ENCODE measurements at places on chromosomes 3 and 15.
A peak's percentile ranks its signal among the peaks of the same experiment; 100 is the strongest.

GRCh38 chr3:182925330-182925943 lies 54.9 kb downstream of the DCUN1D1 start:
- DNase-seq: peak; percentile 82

DNA sequence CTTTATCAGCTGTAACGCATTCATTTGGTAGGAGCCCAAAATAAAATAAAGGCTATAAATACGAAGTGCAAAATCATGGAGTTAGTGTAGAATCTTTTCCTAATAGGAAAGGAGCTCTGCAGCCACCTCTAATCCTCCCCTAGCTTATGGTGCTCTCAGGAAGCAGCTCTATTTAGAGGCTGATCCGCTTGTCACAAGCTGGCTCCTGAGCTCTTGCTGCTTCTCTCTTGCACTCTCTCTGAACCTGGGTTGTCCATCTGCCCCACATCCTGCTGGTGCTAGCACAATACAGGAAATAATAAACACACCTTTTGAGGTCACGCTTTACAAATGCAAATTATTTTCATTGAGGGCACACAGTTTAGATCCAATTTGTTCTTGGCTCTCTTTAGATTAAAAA lies 37.3 kb upstream of the BFSP2 start:
- no peak for DNase-seq

DNA sequence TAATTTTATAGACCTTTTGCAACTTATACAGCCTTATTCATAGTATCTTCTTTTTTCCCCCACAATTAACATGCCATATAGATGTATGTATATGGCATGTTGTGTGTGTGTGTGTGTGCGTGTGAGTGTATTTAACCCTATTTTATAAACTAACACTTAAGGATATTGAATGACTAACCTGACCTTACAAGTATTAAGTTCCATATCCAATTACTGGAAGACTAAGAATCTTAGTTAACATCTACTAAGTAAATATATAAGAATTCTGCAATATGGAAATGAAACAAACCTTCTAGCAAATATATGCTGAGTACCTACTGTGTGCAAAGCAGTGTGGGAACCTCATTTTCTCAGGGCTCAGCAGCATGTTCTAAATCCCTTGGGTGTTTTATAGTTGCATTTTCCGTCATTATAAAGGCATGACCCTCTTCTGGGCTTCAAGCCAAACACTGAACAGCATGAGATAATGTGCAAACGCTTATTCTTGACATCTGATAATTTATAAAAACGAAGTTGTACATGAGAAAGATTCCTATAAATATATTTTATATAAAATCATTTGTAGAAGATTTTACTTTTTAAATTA lies 105.5 kb downstream of the NLGN1 start:
- DNase-seq: no peak

GRCh38 chr15:76642671-76643070 lies 262.5 kb downstream of the SCAPER start:
- DNase-seq: no peak

- DNase-seq: peak; percentile 37
Measured at GRCh38 chr15:83365370-83365938, 81.0 kb upstream of the BNC1 start.

- DNase-seq: no peak
Measured at GRCh38 chr3:100533176-100533575, 40.8 kb downstream of the TMEM45A start.

GRCh38 chr3:160545504-160545871 lies 19.9 kb downstream of the KPNA4 start:
- DNase-seq: no peak

- DNase-seq: no peak
Measured at GRCh38 chr3:150623945-150624344, 20.8 kb downstream of the SELENOT start.

GRCh38 chr3:194197981-194198695 lies 62.2 kb downstream of the HES1 start:
- DNase-seq: no peak

DNA sequence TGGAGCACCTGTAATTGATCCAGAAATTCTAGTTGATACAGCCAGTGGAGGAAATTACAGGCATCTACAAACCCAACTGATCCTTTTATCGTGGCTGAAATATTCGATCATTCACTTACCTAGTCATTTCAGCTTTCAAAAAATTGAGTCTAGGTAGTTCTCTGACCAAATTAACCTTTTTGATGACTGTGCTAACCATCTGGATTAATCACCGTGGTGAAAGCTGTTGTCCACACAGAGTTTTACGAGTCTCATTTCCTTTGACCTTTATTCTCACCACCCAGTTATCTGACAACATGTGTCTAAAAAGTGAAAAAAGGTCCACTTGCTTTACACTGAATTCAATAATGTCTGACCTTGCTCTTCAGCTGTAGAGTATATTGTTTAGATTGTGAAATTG lies 354.3 kb downstream of the AGBL1 start:
- no peak for DNase-seq

DNA sequence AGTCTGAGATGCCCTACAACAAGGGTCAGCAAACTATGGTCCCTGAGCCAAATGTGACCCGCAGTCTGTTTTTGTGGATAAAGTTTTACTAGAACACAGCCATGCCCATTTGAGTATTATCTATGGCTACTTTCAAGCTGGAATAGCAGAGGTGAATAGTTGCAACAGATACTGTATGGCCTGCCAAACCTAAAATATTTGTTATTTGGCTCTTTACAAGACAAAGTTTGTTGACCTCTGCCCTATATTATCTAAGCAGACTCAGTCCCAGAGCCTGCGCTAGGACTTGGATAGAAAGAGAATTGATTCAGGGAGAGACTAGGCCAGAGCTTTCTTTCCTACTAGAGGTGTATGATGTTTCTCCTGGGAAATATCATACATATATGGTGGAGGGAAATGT lies 81.7 kb upstream of the NMNAT3 start:
- DNase-seq: no peak

DNA sequence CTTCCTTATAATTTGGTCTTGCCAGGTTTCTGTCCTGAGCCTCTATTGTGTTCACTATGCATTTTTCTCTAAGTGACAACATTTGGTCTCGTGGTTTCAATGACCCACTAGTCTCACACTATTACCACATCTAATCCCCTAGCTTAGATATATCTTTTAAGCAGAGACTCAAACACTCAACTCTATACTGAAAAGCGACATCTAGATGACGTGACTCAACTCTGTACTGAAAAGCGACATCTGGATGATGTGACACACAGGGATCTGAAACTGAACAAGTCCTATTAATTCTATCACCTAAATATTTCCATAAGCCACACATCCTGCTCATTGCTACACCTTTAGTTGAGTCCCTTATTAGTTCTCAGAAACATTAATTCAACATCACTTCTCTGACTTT lies 141.7 kb upstream of the MBNL1 start:
- DNase-seq: no peak

GRCh38 chr3:171636666-171637065 lies 173.6 kb downstream of the PLD1 start:
- no peak for DNase-seq

DNA sequence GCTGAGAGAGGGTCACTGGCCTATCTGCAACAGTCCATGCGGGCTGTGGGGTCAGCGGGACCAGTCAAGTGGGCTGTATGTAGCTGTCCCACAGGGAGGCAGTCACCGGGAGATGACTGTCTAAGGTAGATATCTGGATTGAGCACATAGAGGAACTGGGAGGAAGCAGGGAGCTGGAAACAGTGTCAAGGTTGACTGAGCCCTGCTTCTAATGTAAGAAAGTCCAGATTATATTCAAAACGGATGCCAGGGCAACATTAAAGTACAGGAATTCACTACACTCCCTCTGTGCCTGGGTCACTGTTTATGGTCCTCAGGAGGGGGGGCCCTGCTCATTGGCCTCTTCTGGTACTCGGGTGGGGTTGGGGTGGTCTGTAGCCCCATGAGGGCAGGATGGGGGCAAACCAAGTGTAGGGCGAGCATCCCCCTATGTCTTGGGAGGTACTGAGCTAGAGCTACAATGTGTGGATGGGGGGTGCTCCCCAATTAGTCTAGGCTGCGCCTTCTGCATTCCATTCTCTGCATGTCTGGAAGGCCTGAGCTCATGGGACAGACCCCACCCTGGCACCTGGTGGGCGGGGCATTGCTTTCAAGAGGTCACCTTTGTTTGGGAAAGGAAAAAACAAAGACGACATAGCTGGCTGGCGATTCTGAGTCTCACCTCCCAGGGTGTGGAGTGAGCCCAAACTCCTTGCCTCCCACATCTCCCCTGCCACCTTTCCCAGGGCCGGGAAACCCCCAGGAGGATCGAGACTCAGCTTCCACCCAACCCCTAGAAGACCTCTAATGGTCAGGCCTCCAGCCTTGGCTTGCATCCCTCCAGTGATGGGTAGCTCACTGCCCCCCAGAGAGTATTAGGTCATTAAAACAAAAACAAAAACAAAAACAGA lies 45.1 kb upstream of the C15orf39 start:
- DNase-seq: no peak

- DNase-seq: no peak
Measured at GRCh38 chr3:99409961-99410360, 228.4 kb upstream of the COL8A1 start.

DNA sequence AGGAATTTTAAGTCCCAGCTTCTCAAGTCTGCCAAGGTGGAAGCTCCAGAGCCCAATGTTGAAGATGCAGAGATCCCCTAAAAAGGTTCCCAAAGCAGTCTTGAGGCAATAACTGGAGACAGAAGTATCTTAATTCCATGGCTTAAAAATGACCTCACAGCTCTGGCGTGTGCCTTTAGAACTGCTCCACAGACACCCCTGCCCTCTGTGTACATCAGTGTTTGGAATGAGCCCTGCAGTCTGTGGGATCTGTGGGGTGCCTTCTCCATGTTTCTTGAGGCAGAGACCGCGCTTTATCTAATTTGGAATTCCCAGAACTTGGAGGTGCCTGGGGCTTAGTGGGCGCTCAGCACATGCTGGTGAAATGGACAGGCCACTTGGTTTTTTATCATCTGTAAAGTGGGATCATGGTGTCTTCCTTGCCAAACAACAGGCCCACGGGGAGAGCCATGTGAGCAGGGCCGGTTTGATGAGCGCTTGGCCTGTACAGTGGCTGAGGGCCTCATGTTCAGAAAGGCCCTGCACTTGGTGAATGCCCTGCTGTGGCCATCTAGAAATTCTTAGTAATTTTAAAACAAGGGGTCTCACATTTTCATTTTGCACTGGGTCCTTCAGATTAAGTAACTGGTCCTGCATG lies 7.1 kb downstream of the ITGA11 start:
- DNase-seq: no peak

DNA sequence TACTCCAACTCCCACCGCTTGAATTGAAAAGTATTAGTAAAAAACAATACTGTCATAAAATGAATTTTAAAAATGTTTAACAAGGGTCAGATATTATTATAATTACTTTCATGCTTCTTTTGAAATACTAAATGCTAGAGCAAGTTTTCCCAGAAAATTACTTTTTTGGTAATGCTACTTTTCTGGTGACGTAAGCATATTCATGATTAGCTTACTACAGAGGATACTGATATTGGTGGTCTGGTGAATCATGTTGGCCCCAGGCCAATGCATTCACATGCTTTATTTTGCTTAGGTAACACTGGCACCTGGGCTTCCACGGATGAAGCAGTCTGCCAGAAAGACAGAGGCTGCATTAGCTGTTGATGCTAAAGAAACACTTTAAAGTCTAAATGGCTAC lies 12.4 kb downstream of the SPATA16 start:
- DNase-seq: no peak

DNA sequence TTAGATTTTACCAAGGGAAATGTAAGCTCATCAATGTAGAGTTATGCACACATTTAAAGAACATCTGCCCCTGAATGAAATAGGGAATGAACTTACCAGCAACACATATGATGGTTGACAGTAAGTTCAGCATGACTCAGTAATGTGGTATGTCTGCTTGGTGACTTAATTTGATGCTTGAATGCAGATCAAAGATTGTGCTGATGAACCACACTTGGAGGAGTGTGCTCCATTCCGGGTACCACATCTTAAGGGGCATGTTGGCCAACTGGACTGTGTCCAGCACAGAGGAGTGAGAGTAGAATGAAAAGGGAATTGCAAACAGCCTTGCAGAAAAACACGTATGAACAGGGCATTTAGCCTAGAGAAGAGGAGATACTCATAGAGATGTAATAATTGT lies 171.0 kb upstream of the RARB start:
- no peak for DNase-seq

DNA sequence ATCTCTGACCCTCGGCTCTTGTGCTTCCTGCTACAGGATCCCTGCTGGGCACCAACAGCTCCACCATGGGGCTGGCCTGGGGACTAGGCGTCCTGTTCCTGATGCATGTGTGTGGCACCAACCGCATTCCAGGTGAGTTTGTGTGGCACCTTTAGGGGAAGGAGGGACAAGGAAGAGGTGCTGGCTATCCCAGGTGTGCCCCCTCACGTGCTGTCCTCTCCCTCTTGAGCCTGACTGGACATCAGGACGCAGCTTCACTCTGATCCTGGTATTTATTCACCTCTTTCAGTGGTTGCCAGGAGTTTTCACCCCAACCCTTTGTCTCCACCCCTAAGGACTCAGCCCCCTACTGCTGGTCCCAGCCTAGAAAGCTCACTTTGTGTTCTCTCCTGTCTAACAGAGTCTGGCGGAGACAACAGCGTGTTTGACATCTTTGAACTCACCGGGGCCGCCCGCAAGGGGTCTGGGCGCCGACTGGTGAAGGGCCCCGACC lies 960 bp downstream of the THBS1 start:
- DNase-seq: no peak

GRCh38 chr15:100711516-100712021 lies 109.2 kb downstream of the ASB7 start:
- DNase-seq: no peak

- no peak for DNase-seq
Measured at GRCh38 chr15:76967067-76967466, 27.9 kb upstream of the PSTPIP1 start.

GRCh38 chr3:138049157-138049919 lies 39.4 kb downstream of the CLDN18 start:
- no peak for DNase-seq

DNA sequence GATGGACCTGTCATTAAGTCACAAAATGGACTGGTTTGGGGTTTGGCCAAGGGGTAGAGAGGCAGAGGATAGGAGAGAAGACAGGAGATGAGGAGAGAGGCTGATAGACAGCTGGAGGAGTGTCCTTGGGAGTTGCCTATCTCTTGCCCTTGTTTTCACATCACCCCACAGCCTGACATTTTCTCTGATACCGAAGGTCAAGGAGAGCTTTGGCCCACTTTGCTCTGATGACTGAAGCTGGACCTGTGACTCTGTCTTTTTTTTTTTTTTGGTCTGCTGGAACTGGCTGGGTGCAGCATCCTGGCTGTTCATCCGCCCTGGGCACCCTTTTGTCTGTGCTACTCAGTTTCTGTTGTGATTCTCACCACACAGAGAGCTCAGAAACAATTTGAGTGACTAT lies 5.1 kb downstream of the GPD1L start:
- DNase-seq: no peak

GRCh38 chr3:157139938-157140534 lies 19.9 kb downstream of the CCNL1 start:
- no peak for DNase-seq

- DNase-seq: no peak
Measured at GRCh38 chr15:83764201-83764838, 110.4 kb downstream of the ADAMTSL3 start.

- DNase-seq: no peak
Measured at GRCh38 chr15:39172380-39173281, 408.2 kb upstream of the THBS1 start.
